LoVo (cell line): ENCODE measurements at places on chromosomes 4 and X.

- DNase-seq = no peak
Measured at GRCh38 chr4:6591313-6591712, 16.3 kb downstream of the MAN2B2 start.

- DNase-seq = peak; percentile 86
Measured at GRCh38 chr4:169270810-169271691, at the start of gene SH3RF1. TSS of gene SH3RF1 (minus strand) at chr4:169270956. CDS start at chr4:169269212, 1,744 bp downstream.

DNA sequence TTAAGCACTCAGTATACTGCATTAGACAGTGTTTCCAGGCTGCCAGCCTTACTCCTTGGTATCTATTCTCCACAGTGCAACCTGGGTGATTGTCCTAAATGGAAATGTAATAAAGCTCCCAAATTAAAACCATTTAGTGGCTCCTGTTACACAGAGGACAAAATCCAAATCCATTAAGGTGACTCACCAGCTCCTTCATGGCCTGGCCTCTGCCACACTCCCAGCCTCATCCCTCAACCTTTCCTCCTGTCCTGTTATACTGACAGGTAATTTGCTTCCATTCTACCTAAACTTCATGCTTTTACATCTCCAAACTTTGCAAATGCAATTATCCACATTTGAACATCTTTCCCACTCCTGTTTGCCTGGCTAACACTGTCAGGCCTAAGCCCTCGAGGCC, 140.3 kb downstream of the INPP4B start:
- DNase-seq = no peak

DNA sequence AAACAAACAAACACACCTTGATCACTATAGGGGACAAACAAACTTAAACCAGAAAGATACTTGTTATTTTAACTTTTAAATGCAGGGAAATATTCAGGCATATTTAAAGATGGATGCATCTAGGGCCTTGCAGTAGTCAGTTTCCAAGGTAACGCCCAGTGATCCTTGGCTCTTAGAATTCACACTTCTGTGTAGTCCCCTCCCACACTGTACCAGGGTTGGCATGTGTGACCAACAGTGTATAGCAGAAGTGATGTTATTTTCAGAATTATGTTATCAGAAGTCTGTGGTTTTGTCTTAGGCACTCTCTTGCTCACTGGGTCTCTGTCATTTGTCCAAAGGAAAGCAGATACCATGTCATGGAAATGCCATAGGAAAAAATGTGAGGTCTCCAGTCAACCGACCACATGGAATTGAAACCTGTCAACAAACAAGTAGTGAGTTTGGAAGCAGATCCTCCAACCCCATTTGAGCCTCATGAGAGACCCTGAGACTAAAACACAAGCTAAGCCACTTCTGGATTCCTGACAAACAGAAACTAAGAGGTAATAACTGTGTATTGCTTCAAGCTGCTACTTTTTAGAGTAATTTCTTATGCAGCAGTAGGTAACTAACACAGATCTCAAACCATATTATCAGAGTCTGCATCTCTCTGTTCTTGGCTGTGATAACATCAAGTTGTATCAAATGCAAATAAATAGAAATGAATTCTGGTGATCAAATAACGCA, 670.3 kb downstream of the KCTD8 start:
- no peak for DNase-seq

- no peak for DNase-seq
Measured at GRCh38 chr4:150156543-150156942, 78.3 kb downstream of the DCLK2 start.

DNA sequence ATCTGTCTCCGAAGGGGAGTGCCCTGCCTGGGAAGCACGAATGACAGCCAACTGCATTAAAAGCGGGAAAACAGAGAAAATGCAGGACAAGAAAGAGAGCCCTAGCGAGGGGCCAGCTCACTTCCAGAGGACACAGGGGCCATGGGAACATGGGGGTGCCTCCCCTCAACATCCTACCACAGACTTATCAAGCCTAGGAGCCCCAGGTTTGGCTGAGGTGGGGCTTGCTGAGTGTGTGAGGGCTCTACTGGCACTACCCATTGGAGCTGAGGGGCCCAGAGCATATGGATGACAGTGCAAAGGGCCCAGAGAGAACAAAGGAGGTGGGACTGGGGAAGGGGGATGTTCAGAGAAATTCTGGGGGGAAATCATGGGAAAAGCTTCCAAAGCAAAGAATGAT, 101.8 kb downstream of the PJA1 start:
- DNase-seq = no peak

- DNase-seq = no peak
Measured at GRCh38 chrX:38768079-38768478, 33.2 kb upstream of the MID1IP1 start.

DNA sequence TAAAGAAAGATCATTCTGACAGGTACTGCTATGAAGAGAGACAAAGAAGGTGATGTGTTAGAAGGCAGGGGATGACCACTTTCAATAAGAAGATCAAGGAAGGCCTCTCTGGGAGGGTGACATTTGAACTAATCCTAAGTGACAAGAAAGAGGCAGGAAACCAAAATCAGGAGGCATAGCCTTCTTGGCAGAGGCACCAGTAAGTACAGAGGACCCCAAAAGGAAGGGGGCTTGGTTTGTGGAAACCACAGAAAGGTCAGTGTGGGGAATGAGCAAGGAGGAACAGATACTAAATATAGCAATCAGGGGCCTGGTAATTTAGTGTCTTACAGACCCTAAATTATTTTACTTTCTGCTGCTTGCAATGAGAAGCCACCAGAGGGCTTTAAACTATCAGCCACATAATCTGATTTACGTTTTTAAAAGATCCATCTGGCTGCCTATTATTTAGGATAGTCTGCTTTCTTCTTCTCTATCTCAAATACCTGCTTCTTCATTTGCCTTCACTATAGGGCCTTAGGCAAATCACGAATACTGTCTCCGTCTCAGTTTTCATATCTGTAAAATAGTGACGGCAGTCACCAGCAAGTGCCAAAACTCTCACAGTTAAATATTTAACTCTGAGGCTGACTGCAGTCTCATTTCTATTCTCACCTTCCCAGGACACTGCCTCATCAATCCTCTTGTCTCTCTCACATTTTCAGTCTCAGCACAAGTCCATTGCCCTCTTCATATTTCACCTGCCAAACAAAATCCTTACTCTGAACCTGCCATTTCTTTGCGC, 16.7 kb downstream of the NR3C2 start:
- no peak for DNase-seq

GRCh38 chr4:129231945-129232588, 136.1 kb downstream of the C4orf33 start:
- no peak for DNase-seq

- no peak for DNase-seq
Measured at GRCh38 chr4:189779281-189779980, 161.2 kb upstream of the FRG1 start.

- DNase-seq = peak; percentile 67
Measured at GRCh38 chr4:124640022-124640730, 72.4 kb downstream of the ANKRD50 start.

DNA sequence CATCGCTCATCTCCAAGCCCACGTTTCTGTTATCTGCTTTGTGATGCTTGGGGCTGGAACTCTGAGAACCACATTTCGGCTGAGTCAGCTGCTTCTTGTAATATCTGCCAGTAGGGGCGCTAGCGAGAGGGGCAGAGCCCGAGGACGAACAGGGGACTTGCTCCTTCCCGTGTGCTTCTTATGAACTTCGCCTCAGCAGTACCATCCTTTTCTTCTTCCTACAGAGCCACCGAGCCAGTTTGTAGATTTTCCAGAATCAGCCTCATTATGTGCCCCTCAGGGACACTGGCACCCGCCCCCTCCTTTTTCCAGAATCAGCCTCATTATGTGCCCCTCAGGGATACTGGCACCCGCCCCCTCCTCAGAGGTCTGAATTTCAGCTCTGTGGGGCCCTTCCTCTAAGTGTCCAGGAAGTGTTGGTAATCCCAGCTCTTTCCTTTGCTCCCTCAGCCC, 441.7 kb upstream of the RASGEF1B start:
- peak; percentile 75 for DNase-seq

GRCh38 chrX:132671229-132671641, 182.4 kb upstream of the MBNL3 start:
- no peak for DNase-seq

GRCh38 chrX:94751611-94752010, 1077.6 kb downstream of the FAM133A start:
- DNase-seq = no peak

GRCh38 chrX:110003167-110004156, 548 bp downstream of the TMEM164 start:
- DNase-seq = peak; percentile 6

DNA sequence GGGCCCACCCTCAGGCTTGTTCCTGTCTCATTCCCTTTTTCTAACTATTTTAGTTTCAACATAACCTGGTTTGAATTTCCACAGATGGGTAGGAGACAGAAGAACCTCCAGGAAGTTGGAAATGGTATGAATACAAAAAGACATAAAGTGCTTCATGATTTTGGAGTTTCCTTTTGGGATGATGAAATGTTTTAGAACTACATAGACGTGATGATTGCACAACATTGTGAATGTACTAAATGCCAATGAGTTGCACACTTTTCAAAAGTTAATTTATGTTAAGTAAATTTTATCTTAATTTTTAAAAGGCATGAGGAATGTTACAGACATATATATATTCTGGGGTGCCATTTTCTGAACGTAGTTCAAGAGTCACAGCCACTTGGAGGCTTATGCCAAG, 41.1 kb upstream of the IBSP start:
- DNase-seq = no peak

GRCh38 chr4:25549413-25549812, 106.2 kb upstream of the SLC34A2 start:
- no peak for DNase-seq

GRCh38 chr4:37967736-37968135, 7.5 kb downstream of the PTTG2 start:
- no peak for DNase-seq

- peak; percentile 70 for DNase-seq
Measured at GRCh38 chrX:38800981-38801845, at the start of gene MID1IP1. TSS of gene MID1IP1 (plus strand) at chrX:38801459. CDS start at chrX:38804947, 3,488 bp downstream.
